ENCODE measurements at places on chromosomes 13 and 19.

- peak; percentile 82 for DNase-seq
These were observed 9.9 kb downstream of the RANBP3 start for GRCh38 chr19:5967994-5968430.

DNA sequence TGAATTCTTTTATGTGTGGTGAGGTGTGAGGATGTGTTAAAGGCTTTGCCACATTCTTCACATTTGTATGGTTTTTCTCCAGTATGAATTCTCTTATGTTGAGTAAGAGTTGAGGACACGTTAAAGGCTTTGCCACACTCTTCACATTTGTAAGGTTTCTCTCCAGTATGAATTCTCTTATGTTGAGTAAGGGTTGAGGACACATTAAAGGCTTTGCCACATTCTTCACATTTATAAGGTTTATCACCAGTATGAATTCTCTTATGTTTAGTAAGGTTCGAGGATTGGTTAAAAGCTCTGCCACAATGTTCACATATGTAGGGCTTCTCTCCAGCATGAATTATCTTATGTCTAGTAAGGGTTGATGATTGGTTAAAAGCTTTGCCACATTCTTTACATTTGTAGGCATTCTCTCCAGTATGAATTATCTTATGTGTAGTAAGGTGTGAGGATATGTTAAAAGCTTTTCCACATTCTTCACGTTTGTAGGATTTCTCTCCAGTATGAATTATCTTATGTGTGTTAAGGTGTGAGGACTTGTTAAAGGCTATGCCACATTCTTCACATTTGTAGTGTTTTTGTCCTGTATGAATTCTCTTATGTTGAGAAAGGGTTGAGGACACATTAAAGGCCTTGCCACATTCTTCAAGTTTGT lies 27.1 kb downstream of the ZNF724 start:
- no peak for DNase-seq

GRCh38 chr19:42178791-42179674 lies 38.4 kb downstream of the DEDD2 start:
- no peak for DNase-seq

DNA sequence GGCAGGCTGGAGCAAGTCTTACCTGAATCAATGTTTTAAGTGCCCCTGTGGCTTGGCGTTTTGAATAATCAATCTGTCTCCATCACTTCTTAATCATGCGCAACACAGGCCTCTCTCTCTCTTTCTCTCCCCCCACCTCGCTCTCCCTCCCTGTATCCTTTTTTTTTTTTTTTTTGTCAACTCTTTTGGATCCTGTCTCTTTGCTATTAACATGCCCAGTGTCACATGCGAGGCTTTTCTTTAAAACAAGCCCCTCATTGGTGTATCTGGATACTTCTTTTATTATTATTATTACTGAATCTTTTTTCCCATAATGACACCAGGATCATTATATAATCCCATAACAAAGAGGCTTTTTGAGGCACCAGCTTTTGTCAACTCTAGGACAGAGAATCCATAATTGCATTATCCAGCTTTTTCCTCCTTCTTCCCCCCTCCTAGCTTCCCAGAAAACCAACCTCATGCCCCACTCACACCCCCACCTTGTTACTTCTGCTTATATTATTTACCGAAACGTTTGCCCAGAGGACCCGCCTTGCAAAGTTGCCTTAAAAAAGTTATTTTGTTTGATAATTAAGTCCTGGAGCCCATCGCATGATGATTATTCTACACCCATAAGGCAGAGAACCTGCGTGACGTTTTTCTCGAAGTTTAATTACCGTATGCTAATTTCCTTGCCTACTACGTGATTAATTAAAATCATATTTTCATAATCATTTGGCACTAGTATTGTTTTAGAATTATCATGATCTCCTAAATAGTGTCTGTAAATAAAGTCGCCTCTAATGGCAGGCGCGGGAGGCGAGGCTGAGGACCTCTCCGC lies 148.1 kb upstream of the ZNF536 start:
- DNase-seq: no peak

DNA sequence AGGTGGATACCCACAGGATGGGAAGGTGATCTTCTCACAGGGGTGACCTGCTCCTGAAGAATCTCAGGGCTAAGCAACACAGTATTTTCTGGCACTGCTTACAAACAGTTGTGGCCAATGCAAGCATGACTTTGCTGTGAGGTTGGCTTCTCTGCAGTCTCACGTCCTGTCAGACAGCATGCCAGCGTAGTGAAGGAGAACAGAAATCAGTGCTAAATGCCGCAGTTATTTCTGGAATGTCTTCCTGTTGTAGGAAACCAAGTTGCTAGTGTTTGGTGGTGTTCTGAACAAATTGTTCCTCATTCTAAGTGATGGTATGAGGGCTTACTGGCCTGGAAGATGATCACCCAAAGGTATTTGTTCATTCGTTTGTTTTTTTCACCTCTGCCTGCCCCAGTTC lies 320.1 kb downstream of the MTUS2 start:
- no peak for DNase-seq

- DNase-seq: peak; percentile 20
These were observed 61.1 kb downstream of the ZNF431 start for GRCh38 chr19:21202865-21203494.

- no peak for DNase-seq
These were observed 88.4 kb downstream of the DNAJC15 start for GRCh38 chr13:43111559-43112400.

DNA sequence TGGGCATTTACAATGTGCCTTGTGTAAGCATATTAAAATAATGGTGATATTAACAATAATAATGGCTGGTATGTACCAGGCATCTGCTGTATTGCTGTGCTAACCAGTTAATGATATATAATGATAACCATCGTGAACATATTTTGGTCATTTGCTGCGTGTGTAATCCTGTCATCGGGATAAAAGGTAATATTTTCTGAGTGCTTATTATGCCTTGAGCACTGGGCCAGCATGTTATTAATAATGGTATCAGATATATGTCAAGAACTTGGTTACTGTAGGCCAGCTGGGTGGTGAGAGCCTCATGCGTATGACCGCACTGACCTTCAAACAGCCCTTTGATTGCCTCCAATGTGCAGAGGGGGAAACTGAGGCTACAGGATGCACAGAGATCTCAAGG lies 22.2 kb upstream of the FXYD3 start:
- no peak for DNase-seq

- no peak for DNase-seq
These were observed 5.0 kb downstream of the FUZ start for GRCh38 chr19:49807904-49808675.

DNA sequence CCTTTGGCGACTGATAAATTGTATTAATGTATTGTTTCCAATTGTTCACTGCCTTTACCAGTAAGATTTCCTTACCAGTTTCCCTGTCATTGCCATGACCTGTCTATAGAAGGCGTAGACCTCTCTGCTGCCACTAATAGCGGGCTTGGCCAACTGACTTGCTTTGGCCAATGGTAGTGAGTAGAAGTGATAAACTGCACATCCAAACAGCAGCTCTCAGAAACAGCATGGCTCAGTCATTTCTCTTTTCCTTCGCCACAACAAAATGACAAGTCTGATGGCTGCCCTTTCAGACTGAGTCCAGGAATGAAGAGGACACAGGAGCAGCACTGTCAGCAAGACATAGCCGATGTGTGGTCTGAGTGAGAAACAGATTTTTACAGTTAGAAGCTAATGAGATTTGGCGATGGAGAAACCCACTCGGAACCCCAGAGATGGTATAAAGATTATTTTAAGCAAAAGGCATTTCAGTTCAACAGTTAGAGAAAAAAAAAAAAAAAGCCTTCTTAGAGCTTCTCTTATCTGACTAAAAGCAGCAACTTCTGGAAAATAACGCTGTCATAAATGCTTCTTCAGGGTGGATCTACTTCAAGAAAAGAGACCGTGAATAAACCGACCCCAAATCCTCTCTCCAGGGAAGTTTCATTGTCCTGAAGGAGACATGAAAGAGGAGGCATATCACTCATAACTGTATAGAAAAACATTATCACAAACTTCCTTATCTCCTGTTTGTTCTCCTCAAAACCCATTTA lies 42.0 kb upstream of the TM9SF2 start:
- no peak for DNase-seq

- no peak for DNase-seq
These were observed 593.5 kb downstream of the KCTD12 start for GRCh38 chr13:76292726-76293125.

DNA sequence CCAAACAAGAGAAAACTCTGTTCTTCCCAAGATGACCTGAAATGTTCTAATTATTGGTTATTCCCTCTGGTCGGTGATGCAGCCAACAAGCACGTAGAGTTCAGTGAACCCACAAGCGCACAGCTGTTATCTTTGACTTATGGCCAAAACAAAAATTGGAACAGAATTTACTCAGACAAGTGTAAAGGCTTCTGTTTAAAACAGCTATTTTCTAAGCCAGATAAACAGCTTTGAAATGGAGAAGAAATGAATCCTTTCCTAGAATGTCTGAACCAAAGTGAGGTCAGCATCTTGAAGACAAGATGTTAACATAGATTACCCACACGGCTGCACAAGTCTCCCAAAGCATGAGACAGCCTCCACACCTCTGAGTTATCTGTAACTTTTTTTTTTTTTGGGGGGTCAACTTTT lies 669.2 kb downstream of the DIAPH3 start:
- DNase-seq: peak; percentile 21

- DNase-seq: no peak
These were observed 295.8 kb downstream of the TEX29 start for GRCh38 chr13:111616203-111616602.

DNA sequence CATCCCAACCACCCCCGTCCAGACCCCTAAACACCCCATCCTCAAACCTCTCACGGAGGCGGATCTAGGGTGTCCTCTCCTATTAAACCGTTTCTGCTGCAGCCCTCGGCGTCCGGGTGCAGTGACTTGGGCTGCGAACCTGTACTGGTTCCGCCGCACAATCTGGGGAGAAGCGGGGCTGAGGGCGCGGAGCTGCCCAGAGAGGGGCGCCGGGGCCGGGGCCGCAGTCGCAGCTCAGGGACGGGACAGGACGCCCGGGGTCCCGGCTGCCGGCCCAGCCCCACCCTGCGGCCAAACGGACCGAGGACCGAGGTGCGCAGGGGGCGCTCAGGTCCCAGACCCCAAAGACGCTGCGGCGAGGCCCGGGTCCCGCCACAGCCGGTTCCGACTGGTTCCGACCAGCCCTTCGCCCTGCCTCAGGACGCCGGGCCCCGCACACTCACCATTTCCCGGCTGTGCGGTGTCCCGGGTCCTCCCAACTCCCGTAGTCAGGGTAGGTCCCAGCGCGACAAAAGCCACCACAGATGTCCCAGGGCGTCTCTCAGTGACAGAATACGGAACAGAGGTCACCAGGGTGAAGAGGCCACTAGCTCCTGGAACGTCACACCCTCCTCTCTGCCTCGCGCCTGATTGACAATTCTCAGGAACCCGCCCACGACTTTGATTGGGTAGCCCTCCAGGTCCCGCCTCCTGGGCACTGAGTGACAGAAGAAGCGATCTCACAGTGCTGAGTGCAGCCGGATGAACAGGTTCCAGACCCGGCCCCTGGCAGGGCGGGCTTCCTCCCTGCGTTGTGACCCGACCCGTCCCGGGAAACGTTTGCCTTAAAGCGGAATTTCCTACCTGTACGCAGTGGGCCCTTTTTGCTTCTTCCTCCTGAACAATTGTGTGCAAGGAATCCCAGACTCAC lies at the start of gene ZNF44:
TSS of gene ZNF44 (minus strand) at position 635 of the 910 bp plus-strand sequence. CDS start at position 446, 189 bp downstream.
- peak; percentile 94 for DNase-seq
